ENCODE measurements at places on chromosomes 2 and 18.

DNA sequence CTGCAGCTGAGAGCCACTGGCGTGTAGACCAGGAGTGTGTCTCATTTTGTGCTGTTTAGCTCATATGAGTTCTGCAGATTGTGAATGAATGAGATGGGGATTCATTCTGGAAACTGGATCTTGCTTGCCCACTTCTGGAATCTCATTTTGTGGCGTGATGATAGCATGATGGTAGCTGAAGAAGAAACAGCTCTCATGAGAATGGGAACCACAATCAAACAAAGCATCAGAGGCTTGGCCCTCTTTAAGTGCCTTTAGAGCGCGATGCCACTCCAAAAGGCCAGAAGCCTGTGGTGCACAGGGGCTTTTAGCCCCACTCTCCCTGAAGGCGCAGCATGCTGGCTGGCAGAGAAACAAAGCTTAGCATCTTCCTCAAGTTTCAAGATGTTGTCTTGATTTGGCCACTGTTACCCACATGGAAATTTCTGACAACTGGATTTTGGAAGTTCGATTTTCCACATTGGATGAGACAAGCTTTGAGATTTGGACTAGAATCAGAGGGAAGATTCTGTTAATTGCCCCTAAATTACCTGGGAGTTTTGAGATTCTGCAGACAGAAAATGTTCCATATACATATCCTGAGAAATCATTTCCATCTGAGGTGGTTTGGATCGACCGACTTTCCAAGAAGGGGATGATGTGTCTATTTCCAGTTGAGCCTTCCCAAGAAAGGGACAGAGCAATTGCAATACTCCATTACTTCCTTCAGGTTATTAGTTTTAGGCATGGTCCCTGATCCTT, 234.5 kb downstream of the VAPA start:
- DNase-seq, result no peak

DNA sequence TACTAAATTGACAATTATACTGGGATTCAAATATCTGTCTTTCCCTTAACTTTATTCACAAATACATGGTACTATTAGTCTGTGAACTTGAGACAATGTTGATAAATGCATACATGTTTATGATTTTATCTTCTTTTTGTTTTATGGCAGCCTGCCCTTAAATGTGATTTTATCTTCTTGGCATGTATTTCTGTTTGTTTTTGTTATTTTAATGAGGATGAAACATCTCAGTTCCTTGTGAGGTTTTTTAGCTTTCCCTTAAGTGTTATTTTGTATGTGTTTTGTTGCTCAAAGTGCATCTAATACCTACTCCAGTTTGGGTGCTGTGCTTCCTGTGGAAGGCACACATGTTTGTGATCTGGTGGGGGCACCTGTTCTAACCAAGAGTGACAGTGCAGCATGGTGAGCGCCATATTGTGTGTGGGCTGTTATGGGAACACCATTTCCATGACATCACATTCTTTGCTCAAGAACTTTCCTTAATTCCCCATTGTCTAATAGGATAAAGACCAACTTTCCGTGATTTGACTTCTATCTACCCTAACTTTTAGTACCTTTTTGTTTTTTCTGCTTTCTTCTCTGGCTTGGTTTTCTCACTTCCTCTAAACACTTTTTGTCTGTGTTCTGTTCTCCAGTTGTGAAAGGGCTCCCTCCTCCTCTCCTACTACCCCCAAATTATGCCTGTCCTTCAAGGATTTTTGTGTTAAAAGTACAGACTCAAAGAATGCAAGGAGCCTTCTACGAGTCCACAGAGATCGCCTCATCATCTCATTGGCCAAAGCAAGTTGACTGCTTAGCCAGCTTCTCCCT, 162.1 kb upstream of the TTC39C start:
- no peak for DNase-seq

DNA sequence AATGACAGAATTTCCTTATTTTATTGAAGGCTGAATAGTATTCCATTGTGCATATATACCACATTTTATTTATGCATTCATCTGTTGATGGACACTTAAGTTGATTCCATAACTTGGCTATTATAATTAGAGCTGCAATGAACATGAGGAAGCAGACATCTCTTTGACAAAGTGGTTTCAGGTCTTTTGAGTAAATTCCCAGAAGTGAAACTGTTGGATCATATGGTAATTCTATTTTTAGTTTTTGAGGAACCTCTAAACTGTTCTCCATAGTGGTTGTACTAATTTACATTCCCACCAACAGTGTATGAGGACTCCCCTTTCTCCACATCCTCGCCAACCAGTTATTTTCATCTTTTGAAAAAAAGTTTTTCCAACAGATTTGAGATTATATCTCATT, 77.5 kb downstream of the TMEM200C start:
- DNase-seq, result no peak

GRCh38 chr2:9558948-9559381, 3.3 kb upstream of the ADAM17 start:
- DNase-seq, result no peak

DNA sequence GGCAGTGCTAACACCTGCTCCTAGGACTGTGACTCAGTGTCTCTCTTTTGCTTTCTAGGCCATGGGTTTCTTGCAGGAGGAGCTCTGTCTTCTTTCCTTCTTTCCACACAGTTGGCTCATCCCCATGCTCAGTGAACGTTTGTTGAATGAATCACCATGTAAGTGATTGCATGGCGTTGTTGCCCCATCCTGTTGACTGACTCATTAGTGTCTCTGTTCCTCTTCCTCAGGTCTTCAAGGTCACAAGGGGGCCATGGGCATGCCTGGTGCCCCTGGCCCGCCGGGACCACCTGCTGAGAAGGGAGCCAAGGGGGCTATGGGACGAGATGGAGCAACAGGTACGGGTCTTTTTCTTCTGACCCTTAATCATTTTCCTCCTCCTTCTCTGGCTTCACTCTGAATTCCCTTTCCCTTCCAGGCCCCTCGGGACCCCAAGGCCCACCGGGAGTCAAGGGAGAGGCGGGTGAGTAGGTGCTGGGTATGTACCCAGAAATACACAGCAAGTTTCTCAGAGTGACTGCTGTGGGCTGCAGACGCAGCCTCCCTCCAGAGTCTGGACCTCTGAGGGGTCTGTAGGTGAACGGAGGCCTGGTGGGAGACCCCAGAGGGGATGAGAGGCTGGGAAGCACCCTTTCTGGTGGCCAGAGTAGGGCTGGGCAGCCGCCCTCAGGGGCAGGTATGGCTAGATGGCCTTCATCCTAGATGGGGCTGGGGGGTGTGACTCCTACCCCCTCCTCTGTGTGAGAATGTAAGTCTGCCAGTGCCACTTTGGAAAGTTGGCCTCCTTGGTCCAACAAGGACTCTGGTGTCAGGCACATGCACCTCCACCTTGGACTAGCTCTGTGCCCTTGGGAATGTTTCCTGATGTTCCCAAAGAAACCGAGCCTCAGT, 32.4 kb downstream of the MARCO start:
- no peak for DNase-seq

DNA sequence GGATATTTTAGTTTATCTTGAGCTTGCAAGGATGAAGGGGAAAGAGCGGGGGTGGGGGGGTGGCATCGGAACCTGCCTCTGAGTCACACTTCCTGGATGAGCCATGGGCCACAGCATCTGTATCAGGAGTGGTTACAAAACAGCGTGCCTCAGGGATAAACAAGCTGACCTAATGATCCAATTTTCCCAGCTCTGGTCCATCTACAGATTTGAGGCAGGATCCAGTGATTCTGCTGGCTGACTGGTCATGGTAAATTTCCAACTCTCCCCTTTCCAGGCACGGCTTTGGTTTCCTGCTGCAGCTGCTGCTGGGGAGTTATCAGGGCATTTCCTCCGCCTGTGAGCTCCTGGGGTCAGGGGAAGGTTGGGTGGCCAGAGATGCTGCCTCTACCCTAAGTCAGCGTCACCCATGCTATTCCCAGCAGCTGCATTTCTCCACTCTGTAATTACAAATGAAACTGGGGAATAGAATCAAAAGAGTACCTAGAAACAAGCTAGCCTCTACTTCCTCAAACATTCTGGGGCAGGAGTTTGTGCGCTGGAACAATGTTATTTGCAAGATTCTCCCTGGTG, 4.7 kb upstream of the HPCAL1 start:
- DNase-seq, result no peak

DNA sequence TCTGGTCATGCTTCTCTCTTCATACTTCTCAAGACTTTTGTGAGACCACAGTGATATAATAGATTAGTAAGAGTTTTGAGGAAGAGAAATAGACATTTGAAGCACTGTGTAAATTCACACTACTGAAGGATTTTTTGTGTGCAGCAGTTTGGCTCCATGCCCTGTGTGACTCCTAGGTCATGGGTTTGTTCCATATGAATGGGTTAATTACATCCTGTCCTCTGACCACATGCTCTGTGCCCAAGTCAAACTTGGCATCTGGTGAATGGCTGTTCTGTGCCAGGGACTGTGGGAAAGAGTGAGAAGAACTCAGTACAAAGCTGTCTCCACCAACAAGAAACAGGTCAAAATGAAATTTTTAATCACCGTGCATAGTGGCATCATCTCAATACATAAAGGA, 304.0 kb downstream of the LNPK start:
- DNase-seq, result no peak

- no peak for DNase-seq
These were observed 125.8 kb upstream of the CYP1B1 start for GRCh38 chr2:38201784-38202183.

GRCh38 chr2:127415593-127416505, 2.4 kb upstream of the PROC start:
- peak; percentile 48 for DNase-seq

- DNase-seq, result peak; percentile 86
These were observed 756 bp upstream of the OST4 start for GRCh38 chr2:27071990-27072830.

- DNase-seq, result no peak
These were observed 313.8 kb downstream of the PIK3C3 start for GRCh38 chr18:42268798-42269197.

- no peak for DNase-seq
These were observed 254.5 kb downstream of the TFCP2L1 start for GRCh38 chr2:121030523-121030922.

DNA sequence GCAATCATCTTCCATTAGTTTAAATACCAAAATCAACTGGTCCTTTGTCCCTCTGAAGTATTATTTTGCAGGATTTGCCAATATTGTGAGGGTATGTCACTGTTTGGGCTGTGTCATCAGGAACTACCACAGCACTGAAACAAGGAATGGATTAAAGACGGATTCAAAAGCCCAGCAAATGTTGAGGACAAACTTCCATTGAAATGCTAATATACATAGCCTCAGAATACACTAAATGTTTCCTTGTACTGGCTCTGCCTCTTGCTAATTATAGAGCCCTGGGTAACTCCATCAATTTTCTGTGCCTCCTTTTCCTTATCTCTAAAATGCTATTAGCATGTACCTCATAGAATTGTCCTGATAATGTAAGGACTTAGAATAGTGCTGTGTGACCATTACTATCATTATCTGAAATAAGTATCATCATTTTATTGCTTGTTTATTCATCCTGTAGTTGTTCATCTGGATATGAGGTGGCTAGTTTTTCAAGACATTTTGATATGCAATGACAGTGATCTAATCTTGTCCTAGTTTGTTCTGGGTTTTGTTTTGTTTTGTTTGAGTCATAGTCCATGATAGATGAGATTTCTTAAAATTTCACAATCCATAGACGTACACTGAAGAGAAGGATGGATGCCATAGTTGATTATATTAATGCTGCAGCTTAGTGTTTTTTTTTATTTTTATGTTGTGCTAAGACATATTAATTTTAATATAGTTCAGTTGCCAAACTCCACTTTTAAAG, 333.4 kb upstream of the KCNH7 start:
- DNase-seq, result no peak

DNA sequence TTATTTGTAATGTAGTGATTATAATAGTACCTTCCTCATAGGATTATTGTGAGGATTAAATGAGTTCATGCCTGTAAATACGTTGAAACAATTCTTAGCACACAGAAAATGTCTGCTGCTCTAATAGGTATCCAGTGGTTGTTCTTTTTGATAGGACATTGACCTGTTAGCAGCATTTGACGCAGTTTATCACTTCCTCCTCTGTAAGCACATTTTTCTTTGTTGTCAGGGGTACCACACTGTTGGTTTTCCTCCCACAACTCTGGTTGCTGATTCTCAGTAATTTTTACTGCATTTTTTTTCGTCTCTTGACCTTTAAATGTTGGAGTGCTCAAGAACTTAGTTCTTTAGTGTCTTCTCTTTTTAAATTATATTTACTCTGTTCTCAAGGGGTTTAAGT, 15.4 kb downstream of the PPM1B start:
- DNase-seq, result no peak

DNA sequence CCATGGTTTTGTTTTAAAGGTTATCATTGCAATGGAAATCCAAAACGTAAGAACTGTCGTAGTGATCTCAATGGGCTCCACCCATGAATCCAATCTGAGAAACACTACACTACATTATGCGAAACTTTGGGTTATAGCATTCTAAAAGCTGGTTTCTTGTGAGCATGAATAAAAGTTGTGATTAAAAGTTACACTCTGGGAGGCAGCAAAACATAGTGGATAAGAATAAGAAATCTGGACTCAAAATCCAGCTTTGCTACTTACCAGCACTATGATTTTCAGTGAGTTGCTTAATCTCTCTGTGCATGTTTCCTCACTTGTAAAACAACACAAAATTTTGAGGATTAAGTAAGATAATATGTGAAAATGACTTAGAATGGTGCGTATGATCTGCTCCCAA, 25.7 kb upstream of the THOC1 start:
- no peak for DNase-seq

DNA sequence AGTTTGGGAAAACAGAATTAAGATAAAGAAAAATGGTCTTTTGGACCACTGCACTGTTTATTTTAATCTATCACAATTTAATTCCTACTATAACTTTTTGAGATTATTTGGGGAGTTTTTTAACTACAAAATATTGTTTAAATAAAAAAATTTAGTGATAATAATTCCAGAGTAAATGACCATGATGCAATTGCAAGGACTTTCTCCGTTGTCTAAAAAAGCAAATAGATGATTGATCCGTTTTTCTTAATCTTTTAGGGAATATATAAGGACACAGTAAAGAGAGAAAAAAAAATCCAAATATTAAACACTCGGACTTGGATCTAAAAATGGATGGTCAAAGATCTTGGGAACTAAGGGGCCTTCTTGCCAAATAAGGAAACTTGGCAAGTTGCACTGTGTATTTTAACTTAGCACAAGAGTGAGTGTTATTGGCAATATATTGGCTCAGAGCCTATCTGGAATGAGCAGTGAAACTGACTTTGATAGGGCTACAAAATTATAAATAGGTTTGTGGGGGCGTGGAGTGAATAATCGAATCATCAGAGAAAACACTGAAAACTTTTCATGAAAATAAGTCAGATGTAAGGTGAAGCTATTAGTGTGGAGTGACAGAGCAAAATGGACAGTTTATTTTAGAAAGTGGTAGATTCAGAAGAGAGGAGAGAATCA, 2.0 kb downstream of the MAP3K20 start:
- no peak for DNase-seq

- no peak for DNase-seq
These were observed 131.3 kb downstream of the INHBB start for GRCh38 chr2:120477198-120477597.

All from mesothelial cell of epicardium (in vitro differentiated cells).